Effector CD8-positive, alpha-beta T cell (primary cell): ENCODE measurements at places on chromosomes 6 and 20.

- DNase-seq, result no peak
Observed at GRCh38 chr6:17102258-17102870, 514 bp downstream of the STMND1 start.

DNA sequence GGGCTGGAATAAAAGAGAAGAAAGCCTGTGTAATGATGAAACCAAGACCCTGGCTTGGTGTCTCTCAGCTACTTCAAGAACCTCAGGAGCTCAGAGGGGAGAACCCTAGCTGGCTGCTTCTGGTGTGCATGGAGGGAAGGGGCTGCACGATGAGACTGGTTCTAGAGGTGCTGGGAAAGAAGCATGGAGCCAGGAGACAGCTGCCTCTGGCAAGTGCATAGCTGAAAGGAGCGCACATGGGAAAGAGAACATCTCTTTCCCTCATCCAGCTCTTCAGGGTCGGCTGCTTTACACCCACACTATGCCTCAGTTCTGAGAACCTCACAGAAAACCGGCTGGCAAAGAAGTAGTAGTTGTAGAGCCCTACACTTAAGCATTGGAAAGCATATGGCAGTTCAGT is 139.5 kb downstream of the QKI start:
- no peak for DNase-seq

DNA sequence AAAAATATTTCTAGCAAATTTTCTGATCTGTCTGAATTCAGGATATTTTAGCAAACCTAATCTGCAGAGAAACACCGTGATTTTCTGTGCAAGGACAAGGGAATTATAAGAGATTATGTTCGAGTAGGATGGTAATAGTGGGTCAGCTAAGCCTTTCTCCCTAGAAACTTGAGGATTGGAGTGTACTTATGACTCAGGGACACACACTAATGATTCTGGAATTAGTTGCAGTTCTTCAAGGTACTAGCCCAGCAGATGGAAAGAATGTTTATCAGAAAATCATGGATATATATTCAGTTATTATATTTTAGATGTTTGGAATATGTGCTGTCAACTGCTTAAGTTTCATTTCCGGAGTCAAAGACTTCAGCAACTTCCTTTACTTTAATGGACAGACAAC is 177.1 kb upstream of the MAP3K7 start:
- no peak for DNase-seq

GRCh38 chr6:159686703-159687102 is 6.3 kb downstream of the SOD2 start:
- no peak for DNase-seq

DNA sequence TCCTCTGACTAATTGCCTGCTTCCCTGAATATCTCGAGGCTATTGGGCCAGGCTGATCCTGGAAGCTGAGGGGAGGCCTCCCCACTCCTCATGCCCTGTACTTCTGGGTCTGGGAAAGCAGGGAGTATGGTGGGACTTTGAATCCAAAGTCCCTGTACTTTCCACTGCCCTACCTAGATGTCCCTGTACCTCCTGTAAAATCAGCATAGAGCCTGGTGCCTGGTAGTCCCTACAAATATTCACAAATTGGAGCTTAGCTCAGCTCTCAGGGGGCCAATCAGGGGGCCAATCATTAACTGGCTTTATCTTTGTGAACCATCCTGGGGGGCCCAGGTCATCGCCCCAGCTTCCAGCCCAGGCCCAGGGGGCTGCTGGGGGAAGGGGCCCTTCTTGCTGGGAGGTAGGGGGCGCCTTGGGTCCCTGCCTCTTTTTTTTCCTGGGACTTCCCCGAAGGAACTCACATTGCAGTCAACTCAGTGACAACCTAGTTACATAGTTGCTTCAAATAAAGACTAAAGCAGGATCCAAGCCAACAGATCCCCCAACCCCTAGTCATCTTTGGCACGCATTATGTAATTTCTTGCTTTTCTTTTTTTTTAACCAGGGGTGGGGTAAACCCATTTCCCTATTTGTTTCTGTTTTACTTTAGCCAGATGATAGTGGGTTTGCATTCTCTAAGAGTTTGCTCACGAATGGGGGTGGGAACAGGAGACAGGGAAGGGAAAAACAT is 6.9 kb upstream of the VEGFA start:
- no peak for DNase-seq

- no peak for DNase-seq
Observed at GRCh38 chr6:45886776-45887175, 128.9 kb downstream of the CLIC5 start.

GRCh38 chr6:25064006-25064405 is 128.2 kb upstream of the RIPOR2 start:
- DNase-seq, result no peak

DNA sequence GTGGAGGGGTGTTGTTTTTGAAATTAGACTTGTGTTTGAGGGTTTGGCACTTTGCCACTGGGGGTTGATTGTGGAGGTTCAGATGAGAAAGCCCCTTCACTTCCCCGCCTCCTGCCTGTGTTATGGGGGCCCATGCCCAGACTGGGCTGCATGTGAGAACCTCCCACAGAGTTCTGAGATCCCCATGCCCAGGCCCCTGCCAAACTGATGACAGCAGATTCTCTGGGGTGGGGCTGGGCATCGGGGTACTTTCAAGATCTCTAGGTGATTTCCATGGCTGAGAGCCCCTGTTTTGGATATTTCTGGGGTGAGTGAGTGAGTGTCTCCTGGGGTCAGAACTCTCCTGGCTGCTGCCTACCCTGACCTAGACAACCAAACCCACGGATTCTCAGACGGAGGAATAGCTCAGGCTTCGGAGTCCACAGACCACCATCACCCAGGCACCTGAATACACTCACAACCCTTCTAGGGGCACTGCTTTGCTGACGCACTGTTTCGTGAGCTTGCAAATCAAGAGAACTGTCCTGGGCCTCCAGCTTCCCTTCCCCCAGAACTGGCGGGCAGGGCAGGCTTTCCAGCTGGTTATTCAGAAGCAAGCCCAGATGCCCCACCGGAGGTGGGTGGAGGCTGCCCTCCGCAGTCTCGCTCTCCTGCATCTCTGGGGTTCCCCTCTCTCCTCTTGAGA is 6.3 kb downstream of the BCAS1 start:
- DNase-seq, result peak; percentile 25

- DNase-seq, result no peak
Observed at GRCh38 chr6:137699031-137699683, 167.9 kb upstream of the TNFAIP3 start.

GRCh38 chr6:32623693-32624092 is 13.5 kb upstream of the HLA-DQA1 start:
- no peak for DNase-seq

GRCh38 chr6:139649732-139650131 is 275.3 kb upstream of the CITED2 start:
- DNase-seq, result no peak

GRCh38 chr6:44064089-44064947 is 62.9 kb downstream of the MRPL14 start:
- no peak for DNase-seq

DNA sequence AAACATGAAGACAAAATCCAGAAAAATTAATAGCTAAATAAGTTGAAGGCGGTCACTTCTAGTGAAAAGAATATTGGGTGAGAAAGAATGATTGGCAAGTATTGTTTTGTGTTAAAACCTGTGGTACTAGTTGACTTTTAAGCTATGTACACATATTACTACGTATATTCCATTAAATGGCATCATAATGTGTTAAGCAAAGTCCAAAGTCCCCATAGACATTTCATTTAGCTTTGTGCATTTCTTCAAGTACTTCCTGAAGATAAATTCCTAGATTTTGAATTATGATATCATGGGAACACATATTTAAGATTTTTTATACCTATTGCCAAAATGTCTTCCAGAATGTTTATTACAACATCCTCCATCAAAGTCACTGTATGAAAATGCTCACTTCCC is 272.7 kb upstream of the IRAK1BP1 start:
- no peak for DNase-seq

DNA sequence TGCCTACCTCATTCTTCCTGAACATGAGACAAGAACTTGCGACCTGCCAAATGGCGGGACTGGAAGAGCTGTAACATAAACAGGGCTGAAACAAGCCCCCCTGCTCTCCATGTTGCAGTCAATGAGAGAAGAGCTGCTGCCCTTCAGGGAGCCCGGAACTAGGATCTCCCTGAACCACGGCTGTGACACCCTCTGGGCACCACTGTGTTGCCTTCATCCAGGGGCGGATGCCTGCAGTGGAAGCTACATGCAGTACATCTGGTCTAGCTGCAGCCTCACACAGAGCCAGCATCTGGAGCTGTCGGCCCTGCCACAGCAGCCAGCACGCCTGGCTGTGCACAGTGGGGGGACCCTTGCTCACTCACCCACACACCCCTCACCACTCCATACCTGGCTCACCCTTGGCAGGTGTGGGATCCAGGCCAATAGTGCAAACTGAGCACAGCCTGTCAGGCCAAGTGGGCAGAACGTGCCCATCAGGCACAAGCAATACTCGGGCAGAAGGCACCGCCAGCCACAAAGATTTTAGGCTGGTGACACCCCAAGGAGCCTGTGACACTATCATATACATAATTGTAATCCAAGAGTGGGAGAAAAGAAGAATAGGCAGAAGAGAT is 451.3 kb downstream of the HTR1B start:
- DNase-seq, result no peak

DNA sequence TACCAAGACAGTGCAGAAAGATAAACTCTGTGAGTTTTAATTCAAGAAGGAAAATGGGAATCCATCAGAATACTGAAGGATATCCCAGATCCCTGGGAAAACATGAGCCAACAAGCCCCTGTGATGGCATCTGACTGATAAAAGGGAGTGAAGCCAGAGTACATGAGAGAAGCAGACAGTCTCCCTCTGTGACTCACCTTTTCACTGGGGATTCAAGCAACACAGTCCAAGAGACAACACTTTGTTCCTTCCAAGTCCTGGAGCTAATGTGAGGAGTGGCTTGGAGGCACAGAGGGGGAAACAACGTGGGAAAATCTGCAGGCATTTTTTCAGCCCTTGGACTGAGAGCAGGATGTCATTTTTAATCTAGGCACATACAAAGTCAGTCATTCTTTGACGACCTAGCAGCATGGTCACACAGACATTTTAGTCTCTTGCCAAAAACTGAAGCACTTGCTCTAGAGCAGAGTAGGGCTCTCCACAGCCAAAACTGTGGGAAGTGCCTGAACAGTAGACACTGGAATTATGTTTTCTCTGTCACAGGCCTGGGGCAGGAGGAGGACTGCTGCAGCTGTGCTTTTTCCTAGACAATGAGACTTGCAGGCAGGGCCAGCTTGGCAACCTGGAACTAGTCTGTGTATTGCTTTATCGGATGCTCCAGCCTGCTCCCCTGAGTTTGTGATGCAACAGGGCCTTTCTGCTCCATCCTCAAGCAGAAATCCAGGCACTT is 465.0 kb upstream of the GJE1 start:
- no peak for DNase-seq

DNA sequence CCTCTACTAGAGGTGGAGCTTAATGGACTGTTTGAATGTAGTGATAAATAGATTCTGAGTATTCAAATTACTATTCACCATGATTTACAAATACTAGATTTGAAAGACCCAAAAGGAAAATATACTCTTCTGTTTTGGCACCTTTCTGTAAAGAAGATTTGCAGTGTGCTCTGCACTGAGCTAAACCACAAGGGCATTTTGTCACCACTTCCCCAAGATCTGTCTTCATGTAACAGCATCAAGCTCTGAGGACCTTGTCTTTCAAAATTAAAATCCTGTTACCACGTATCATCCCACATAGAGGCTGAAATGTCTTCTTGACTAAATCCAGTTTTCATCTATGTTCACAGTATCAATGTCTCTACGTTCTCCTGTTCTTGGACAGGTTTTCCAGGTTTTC is 3.3 kb upstream of the PGK2 start:
- no peak for DNase-seq

DNA sequence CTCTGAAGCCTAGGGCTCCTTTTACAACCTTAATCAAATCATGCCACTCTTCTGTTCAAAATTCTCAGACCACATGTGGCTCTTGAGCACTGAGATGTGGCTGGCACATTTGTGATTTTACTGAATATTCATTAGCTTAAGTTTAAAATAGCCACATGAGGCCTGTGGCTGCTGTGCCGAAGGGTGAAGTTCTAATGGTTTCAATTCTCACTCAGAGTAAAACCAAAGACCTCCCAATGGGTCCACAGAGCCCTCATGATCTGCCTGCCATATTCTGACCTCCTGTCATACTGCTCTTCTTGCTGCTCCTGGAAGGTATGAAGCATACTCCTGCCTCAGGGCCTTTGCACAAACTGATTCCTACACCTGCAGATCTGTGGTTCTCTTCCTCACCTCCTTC is 7.8 kb upstream of the CST3 start:
- no peak for DNase-seq

DNA sequence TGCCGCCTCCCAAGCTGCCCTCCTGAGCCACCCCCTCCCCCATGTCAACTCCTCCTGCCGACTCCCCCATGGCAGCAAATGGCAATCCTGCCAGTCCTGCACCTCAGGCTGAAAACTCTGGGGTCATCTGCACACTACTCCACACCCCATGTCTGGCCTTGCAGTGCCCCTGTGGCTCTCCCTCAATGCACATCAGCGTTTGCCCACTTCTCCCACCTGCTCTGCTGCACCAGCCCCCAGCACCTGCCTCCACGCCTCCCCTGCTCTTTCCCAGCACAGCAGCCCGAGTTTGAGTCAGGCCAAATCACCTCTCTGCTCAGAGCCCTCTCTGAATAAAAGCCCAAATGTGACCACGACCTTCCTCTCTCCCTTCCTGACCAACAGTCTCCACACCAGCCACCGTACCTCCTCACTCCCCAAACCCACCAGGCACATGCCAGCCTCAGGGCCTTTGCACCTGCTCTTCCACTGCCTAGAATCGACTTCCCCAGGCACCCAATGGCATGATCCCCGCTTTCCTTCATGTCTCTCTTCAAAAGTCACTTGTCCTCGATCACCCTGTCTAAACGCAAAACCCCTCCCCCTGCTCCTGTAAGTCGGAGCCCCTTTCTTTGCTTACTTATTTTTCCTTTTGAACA is 4.3 kb downstream of the PXDC1 start:
- DNase-seq, result no peak

DNA sequence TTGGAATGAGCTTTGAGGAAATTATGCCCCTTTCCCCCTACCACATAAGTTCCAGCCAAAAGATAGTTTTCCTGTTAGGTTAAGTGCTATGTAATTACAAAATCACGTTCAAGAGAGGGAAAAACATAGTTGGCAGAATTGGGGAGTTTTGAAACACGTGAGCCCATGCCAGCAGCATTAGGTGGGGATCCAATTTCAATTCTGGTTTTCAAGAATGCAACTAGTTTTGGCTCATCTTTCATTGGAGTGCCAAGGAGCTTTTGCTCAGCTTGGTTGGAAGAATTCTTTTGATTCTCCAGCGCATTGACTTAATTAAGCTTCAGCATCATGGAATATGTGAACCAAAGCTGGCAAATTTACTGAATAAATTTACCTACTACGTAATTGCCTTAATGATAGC is 95.9 kb downstream of the SAMD5 start:
- DNase-seq, result no peak

DNA sequence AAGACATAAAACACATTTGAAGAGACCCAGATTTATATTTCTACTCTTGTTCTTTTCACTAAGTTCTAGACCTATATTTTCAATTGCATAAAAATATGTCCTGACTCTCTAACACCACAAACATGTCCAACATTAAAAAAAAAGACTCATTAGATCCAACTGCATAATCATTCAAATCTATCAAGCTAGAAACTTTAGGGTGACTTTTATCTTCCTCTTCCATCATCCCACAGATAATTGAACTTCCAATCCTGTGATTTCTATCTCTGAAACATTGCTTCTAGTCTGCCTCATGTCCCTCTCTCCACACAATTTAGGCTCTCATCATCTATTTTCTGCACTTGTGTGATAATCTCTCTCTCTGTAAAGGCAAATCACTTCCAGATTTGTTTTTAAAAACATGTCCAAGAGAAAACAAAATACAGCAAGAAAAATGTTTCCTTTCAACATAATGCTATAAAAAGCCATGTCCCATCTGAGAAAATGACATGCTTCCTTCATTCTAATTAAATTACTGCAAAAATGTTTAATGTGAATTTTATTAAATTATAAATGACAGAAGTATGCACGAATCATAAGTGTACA is 615.9 kb downstream of the RNF144B start:
- DNase-seq, result no peak
